HepG2 (cell line): ENCODE measurements at places on chromosomes 4 and X.

DNA sequence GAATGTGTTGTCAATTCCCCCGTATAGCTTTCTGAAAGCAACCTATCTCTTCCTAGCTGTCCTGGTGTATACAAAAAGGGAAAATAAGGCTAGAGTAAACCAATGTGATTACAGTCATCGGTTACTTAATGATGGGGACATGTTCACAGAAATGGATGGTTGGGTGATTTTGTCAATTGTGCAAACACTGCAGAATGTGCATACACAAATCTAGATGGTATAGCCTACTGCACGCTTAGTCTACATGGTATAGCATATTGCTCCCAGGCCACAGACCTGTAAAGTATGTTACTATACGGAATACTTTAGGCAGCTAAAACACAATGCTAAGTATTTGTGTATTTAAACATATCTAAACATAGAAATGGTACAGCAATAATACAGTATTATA is 5.1 kb downstream of the DTHD1 start:
- DNase-seq = no peak

GRCh38 chr4:188110036-188110435 is 633 bp upstream of the TRIML2 start:
- DNase-seq = no peak

- DNase-seq = no peak
Measured at GRCh38 chrX:132769609-132770008, 188.8 kb downstream of the HS6ST2 start.

DNA sequence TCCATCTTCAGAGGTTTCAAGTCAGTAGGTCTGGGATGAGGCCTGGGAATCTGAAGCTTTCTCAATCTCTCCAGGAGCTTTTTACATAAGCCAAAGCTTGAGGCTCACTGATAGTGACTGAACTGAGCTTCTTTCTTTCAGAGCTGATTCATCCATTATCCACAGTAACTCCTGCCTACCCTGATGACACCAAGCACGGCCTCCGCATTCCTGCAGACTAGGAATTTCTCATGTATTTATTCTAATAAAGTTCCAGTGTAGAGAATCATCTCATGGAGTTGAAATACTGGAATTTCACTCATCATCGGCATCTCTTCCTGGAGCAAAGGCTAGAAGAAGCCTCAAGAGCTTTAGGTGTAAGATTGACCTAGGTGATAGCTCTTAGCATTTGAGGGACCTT is 12.1 kb upstream of the DCTD start:
- DNase-seq = peak; percentile 39

- no peak for DNase-seq
Measured at GRCh38 chrX:11188664-11189063, 77.5 kb downstream of the HCCS start.

- DNase-seq = peak; percentile 16
Measured at GRCh38 chr4:53987761-53988171, 76.6 kb downstream of the CHIC2 start.

- no peak for DNase-seq
Measured at GRCh38 chrX:119706616-119707015, 13.6 kb upstream of the SEPTIN6 start.

GRCh38 chr4:182018691-182019090 is 224.5 kb upstream of the TENM3 start:
- DNase-seq = no peak

DNA sequence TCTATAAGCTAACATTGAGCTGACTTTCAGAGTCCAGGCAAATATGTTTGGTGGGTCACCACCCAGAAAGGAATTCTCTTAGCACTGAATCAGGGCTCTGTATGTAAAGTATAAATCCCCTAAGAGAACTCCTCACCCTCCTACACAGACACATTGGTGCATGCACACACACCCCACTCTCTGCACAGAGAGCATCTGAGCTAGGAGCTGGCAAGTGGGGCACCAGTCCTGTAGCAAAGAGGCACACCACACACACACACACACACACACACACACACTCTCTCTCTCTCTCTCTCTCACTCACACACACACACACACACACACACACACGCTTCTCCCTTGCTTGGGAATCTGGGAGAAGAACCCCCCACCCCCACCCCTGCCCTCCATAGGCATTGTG is 3.2 kb downstream of the SLITRK2 start:
- DNase-seq = no peak
